Gastroesophageal sphincter (tissue), 4 donors: ENCODE measurements at places on chromosomes 16 and 17.

DNA sequence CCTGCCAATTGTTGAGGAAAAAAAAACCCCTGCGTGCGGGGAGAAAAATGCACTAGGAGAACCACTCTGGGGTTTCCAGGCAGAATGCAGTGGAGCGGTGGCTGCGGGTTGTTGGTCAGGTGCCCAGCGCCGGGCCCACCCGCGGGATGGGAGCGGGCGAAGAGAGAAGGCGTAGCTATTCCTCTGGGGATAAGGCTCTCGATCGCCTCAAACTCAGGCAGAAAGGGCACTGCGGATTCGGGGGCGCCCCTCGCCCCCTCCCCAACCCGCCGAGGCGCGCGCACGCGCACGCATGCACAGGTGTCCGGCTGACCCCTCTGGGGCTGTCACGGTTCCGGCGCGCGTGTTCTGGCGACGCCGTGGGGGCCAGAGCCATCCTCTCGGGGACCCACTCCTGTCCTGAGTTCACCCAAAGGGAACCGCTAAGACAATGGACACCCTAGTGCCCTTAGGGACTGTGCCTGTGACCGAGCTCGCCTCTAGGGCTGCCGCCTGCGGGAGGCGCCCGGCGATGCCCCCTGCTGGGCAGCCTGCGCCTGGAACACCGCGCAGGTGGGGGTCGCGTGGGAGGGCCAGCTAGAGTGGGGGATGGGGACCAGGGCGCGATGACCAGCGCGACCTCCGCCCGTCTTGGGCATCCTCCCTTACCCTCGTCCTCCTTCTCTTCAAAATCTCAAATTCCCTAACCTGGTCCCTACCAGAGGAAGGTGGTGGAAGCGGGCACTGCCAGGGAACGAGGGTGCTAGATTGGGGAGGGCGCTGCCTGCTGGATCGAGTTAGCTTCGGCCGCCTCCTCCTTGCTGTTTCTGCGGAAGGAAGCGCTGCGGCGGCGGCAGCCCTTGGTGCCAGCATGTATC, 14.4 kb upstream of the CBX8 start:
- no peak for ATAC-seq

GRCh38 chr17:44059101-44059892, 7.2 kb downstream of the LSM12 start:
- ATAC-seq = no peak

- no peak for ATAC-seq
Observed at GRCh38 chr17:80446645-80447405, 29.6 kb downstream of the NPTX1 start.

GRCh38 chr16:2286550-2286949, 18.6 kb upstream of the RNPS1 start:
- ATAC-seq = no peak

GRCh38 chr16:27470567-27471431, 68.8 kb downstream of the IL21R start:
- peak; percentile 64 for ATAC-seq

GRCh38 chr17:50715471-50715870, 3.9 kb upstream of the LUC7L3 start:
- ATAC-seq = no peak

- ATAC-seq = no peak
Observed at GRCh38 chr17:12024327-12024726, 3.6 kb downstream of the MAP2K4 start.

DNA sequence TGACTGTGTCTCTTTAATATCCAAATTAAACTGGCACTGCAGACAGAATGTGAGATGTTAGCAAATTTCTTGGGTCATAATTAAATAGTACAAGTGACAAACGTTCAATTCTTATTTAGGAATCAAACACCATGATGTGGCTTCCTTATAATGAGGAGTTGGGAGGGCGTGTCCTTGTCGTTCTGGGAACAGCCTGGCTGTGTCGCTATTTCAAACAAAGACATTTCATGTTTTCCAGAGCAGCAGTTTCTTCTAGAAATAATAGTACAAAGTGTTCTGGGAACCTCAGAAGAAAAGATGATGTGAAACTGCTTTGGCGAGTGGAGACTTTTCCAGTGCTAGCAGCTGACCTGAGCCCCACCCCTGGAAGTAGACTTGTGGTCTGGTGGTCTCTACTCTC, 301.7 kb upstream of the N4BP1 start:
- ATAC-seq = no peak

- no peak for ATAC-seq
Observed at GRCh38 chr17:38925263-38925995, at the start of gene LASP1NB. TSS of gene LASP1NB (plus strand) at chr17:38925614.

GRCh38 chr17:40915721-40916256, 21.7 kb downstream of the KRT23 start:
- no peak for ATAC-seq

DNA sequence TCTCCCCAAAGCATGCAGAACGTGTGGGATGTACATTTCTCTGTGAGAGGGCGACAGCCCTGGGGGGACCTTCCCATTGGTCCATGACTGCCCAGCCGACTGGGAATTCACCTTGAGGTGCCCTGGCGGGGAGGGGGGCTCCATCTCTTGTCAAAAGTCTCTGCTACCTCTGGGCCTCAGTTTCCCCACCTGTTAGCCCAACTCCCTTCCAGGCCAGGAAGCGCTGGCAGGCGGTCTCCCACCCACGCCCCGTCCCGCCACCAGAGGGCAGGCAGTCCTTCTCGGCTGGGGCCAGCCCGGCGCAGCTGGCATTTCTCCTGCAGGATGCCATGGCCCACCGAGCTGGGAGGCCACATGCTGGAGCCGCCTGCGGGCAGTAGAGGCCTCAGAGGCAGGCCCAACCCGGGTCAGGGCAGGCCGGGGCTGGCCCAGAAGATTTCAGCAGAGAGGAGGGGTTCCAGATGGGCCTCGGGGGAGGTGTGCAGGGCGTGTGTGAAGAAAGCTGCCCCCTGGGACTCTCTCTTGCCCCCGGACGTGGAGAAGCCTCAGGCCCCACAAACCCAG, 16.6 kb downstream of the CD7 start:
- no peak for ATAC-seq

- no peak for ATAC-seq
Observed at GRCh38 chr17:43020030-43020621, 2.1 kb downstream of the VAT1 start.

GRCh38 chr16:56355786-56356275, 69.5 kb downstream of the AMFR start:
- no peak for ATAC-seq

DNA sequence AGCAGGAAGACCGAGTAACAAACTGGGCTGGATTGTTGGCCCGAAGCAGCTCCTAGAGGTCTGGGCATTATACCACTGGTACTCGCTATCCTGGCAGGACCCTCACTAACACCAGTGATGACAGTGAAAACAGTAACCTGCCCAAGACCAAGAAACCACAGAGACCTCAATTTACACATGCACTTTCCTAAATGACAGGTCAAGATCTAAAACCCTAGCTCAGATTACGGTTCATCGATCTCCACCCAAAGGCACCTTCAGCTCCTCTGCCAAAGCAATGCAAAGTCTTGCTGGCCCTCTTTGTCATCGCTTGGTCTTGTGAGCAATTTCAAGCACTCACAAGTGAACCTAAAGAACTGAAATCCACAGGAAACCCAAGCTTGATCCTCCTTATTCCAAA, 1.5 kb downstream of the PIP4K2B start:
- ATAC-seq = no peak
